Diencephalon (tissue), 1 donor: ENCODE measurements at places on chromosomes 5 and 9. TPM values are rescaled to one million over a fixed set of nuclear protein-coding genes. Genes with fewer than 3 reads are reported as not detected.

Gene TMEM161B
- total RNA-seq: 36.9 TPM

Gene MED22
- 15.9 TPM for total RNA-seq

Gene PCAT7
- not detected for total RNA-seq

Gene CCDC171
- total RNA-seq: 21.9 TPM

Gene ACOT12
- total RNA-seq: 5.1 TPM

Gene C9orf57
- total RNA-seq: not detected

Gene F2RL2
- 1.2 TPM for total RNA-seq

Gene RXFP3
- 3.0 TPM for total RNA-seq

Gene TMOD1
- total RNA-seq: 5.5 TPM

Gene ADAMTS13
- 3.5 TPM for total RNA-seq

Gene MAMDC2
- total RNA-seq: 2.5 TPM

Gene TMEFF1
- total RNA-seq: 46.6 TPM

Gene DDX4
- not detected for total RNA-seq

Gene PCDHA9
- 11.3 TPM for total RNA-seq

Gene HSD17B4
- total RNA-seq: 209 TPM

Gene RETREG1
- total RNA-seq: 64.4 TPM

Gene HTR1A
- 5.5 TPM for total RNA-seq

Gene THOC3
- 40.8 TPM for total RNA-seq

Gene NUTM2F
- not detected for total RNA-seq

Gene IL4
- not detected for total RNA-seq

Gene CDH9
- 57.4 TPM for total RNA-seq

Gene CORO2A
- 7.6 TPM for total RNA-seq

Gene PHF24
- 45.2 TPM for total RNA-seq

Gene GPRIN1
- total RNA-seq: 67.8 TPM

Gene KCNT1
- 12.2 TPM for total RNA-seq

Gene CDC20B
- 1.6 TPM for total RNA-seq

Gene DNAJA1
- total RNA-seq: 296 TPM

Gene CEL
- 0.46 TPM for total RNA-seq

Gene IDNK
- total RNA-seq: 6.2 TPM

Gene GABBR2
- total RNA-seq: 128 TPM

Gene LOX
- 4.6 TPM for total RNA-seq

Gene AJM1
- total RNA-seq: 2.8 TPM

Gene MEIKIN
- total RNA-seq: 0.46 TPM

Gene SSNA1
- 27.5 TPM for total RNA-seq

Gene CDH6
- 43.4 TPM for total RNA-seq

Gene ARID3C
- 0.69 TPM for total RNA-seq

Gene HK3
- total RNA-seq: 1.2 TPM

Gene CPLANE1
- total RNA-seq: 77.7 TPM

Gene SLC24A2
- total RNA-seq: 11.5 TPM

Gene ACER2
- total RNA-seq: 7.4 TPM

Gene BAAT
- total RNA-seq: 0.23 TPM

Gene SHISAL2B
- total RNA-seq: 0.92 TPM

Gene ARSI
- 0.46 TPM for total RNA-seq

Gene MACIR
- 70.1 TPM for total RNA-seq

Gene TAF11L10
- total RNA-seq: not detected

Gene SGCD
- total RNA-seq: 12.5 TPM

Gene HMCN2
- total RNA-seq: 0.46 TPM

Gene GARIN3
- total RNA-seq: not detected
